ENCODE measurements at places on chromosomes 4 and X. TPM values are rescaled to one million over a fixed set of nuclear protein-coding genes. Genes with fewer than 3 reads are reported as not detected.

Gene FHDC1
- total RNA-seq, result 0.04 TPM

Gene VSIG1
- 1.9 TPM for total RNA-seq

Gene PLAC1
- total RNA-seq, result not detected

Gene PABPC1L2B
- not detected for total RNA-seq

Gene RTL3
- total RNA-seq, result not detected

Gene OTC
- not detected for total RNA-seq

Gene RAI2
- 0.64 TPM for total RNA-seq

Gene GAGE12J
- not detected for total RNA-seq

Gene CNKSR2
- total RNA-seq, result 5.8 TPM

Gene ADAMTS3
- not detected for total RNA-seq

Gene CCDC158
- total RNA-seq, result not detected

Gene STARD8
- 0.24 TPM for total RNA-seq

Gene CDKL2
- total RNA-seq, result 0.37 TPM

Gene CPZ
- not detected for total RNA-seq

Gene ZNF157
- 0.79 TPM for total RNA-seq

Gene SOD3
- total RNA-seq, result not detected

Gene CITED1
- not detected for total RNA-seq

Gene MAGEB10
- total RNA-seq, result not detected

Gene PAGE2B
- not detected for total RNA-seq

Gene UBL4A
- 64.3 TPM for total RNA-seq

Gene ZIC3
- total RNA-seq, result not detected

Gene SLC6A8
- 1.0 TPM for total RNA-seq

Gene ADH1C
- total RNA-seq, result not detected

Gene MUC7
- total RNA-seq, result not detected

Gene SPINK2
- 1.6 TPM for total RNA-seq

Gene IL2
- total RNA-seq, result 173 TPM
